Right renal cortex interstitium (tissue), 3 donors: ENCODE measurements at places on chromosomes 2 and 18.

- DNase-seq, result no peak
Measured at GRCh38 chr2:41972819-41973218, 75.0 kb upstream of the PKDCC start.

GRCh38 chr2:239006622-239007285 lies 158.9 kb downstream of the TWIST2 start:
- DNase-seq, result no peak

DNA sequence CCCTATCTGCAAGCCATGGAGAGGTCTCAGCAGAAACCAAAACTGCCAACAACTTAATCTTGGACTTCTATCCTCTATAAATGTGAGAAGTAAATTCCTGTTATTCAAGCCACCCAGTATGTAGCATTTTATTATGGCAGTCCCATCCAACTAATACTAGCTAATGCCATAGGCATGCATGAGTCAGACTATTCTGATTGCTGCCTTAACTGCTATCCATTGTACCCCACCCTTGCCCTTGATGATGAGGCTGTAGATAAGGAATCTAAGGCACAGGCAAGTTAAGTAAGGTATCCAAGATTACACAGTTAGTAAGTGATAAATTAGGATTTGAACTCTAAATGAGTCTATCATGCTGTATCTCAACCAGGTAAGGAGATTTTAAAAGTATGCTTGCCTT lies 223.0 kb downstream of the UBE2E3 start:
- no peak for DNase-seq

DNA sequence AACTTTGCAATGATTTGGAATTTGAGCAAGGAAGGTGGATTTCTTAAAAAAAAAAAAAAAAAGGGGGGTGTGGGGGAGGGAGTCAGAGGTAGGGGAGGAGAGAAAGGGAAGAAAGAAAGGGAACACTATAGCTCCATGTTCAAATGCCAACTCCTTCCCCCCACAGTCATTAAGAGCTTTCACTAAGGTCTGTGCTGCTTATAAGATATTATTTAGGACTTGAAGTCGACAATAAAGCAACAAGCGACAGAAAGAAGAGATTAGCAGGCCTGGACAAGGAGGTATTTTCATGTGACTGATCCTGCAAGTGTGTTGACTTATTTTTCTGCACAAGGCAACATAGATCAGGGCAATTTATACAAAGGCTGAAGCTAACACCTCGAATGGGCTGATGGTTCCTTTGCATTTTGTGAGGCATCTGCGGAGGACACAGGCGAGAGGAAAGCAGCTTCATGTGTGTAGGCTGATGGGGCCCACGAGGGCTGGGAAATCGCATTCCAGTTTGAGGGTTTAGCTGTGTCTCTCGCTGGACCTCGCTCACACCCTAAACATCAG lies 382.0 kb downstream of the SOX11 start:
- DNase-seq, result no peak

- DNase-seq, result no peak
Measured at GRCh38 chr2:234204480-234204879, 154.0 kb downstream of the SPP2 start.

- DNase-seq, result no peak
Measured at GRCh38 chr2:148493822-148494563, 150.6 kb upstream of the EPC2 start.

DNA sequence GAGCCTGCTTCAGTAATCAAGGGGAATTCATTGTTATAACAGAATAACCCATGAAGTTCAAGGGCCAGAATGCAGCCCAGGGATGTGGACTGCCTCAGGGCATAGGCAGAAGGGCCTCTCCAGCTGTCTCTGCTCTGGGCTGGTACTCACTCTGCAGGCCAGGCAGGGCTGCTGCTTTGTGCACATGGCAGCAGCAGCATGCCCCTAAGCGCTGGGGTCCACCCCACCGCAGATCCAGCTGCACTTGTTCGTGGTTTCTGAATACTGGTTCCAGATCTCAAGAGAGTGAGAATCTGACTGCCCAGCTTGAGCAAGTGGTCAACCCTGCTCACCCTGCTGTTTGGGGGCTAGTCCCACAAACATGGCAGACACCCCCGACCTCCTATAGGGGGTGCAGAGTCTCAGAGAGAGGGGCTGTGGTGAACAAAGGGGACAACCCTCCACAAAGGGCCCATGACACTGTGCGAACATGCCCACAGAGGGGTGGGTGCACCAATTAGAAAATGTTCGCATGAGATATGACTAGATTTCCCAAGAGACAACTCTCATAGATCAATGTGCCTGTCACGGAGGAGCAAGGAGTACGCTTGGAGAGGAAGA lies 87.3 kb downstream of the ACTR3 start:
- no peak for DNase-seq

DNA sequence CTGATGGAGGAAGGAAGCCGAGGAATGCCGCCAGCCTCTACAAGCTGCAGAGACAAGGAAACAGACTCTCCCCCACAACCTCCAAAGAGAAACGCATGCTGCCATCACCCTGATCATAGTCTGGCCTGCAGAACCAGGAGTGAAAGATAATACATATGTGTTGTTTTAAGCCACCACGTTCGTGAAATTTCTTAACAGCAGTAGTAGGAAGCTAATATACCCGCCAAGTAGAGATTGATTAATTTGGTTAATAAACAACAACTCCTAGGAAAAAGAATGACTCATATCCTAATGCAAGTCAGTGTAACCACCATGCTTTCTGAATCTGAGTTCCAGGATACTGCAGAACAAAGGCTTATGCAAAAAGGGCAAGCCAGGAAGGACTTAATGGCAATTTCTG lies 36.6 kb downstream of the LONRF2 start:
- no peak for DNase-seq

- DNase-seq, result no peak
Measured at GRCh38 chr2:162422894-162423293, 79.0 kb downstream of the GCA start.

DNA sequence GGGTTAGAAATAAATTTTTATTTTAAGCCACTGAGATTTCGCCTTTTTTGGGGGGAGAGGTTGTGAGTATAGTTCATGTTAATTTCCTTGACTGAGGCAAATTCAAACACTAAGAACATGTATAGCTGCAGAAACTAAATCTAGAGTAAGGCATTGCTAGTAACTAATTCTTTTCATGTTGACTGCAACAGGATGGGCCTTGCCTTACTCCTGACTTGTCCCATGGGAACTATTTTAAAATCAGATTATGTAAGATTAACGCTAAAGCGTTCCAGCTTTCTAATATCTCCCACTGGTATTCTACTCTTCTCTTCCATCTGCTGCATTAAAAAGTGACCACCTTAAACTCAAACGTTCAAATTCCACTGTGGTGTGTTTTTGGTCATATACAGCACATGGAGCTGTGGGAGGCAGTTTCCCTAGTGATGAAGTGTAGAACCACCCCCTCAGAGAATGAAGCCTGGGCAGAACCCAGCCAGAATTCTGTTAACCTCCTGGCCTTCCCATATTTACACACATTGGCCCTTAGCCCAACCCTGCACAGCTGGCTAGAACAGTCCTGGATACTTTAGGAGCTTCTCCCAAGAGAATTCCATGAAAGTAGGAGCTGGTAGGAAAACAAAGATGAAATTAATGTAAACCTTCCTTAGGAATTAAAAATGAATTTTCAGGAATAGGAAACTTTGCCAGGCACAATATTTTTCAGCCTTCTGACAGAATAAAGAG lies 687.8 kb downstream of the SLC4A3 start:
- DNase-seq, result peak; percentile 43

DNA sequence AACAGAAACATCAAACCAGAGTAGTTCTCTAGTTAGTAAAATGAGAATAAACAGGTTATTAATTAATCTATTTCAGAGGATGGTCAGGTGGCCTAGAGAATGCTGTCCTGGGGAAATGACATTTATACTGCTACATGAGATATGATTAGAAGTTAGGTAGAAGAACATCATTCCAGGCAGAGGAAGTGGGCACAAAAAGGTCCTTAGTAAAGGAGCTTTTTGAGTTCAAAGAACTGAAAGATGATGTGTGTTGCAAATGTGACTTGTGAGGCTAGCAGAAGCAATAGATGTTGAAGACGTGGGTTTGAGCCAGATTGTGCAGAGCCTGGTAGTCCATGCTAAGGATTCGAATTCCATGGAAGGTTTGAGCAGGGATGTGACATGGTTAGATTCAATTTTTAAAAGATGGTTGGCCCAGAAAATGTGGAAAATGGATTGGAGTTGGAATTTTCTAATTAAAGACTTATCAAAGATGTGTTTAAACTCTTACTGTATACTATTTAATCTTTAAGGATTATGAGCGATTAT lies 34.2 kb downstream of the RAB10 start:
- DNase-seq, result no peak

GRCh38 chr2:220219371-220219770 lies 591.9 kb downstream of the SLC4A3 start:
- DNase-seq, result no peak

DNA sequence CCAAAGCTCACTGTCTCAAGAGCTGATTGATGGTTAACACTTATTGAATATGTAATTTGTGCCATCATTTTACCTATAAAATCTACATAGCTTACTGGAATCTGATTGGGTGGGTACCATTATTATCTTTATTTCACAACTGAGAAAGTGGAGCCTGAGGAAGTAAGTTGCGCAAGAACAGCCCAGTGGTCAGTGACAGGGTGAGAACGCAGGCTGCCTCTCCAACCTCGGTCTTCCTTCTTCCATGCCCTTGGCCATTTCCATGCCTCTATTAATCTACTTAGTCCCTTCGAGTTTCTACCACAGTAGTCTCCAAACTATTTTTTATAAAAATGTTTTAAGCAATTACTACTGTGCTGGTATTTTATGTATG lies 390.9 kb upstream of the VWC2L start:
- DNase-seq, result no peak

GRCh38 chr2:27664154-27664574 lies 475 bp downstream of the SLC4A1AP start:
- DNase-seq, result no peak

DNA sequence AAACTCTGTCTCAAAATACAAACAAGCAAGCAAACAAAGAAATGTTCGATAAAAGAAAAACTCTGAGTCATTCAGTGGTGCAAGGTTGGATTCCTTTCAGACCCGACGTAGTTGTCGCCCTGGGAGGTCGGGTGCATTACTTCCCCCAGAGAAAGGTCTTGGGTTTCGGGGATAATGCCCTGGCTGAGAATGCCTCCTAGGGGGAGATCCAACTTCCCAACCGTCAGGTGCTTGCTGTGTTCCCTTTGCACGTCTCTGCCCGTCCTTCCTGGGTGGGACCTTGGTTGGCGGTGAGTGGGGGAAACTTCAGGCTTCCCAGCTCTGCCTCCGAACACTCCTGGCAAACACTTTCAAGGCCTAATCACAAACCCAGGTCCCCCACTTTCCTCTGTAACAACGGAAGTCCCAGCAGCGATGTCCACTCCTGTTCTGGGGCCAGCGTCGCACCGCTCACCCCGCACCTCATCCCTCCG lies 609 bp downstream of the TPGS2 start:
- no peak for DNase-seq

- DNase-seq, result no peak
Measured at GRCh38 chr2:33288011-33288410, 188.4 kb upstream of the RASGRP3 start.

DNA sequence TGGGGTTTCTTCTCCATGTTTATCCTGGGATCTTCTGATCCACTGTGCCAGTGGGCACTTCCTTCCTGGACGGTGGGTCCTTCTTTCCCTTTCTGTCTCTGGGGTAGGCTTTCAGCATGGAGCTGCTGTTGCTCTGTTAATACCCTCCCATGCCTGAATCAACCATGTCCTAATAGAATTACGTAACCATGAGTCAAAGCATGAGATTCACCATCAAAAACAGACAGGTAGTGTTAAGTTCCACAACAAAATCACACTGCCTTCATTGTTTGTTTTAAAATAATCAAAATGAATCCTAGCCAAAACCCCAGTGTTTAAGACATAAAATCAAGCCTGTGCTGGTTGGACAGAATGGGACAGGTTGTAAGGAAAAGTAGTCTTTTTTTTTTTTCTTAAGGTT lies 37.5 kb downstream of the GNAL start:
- no peak for DNase-seq

GRCh38 chr2:230327418-230328154 lies 593 bp downstream of the SP140L start:
- DNase-seq, result no peak

GRCh38 chr2:33607251-33607721 lies 8.2 kb upstream of the FAM98A start:
- no peak for DNase-seq

GRCh38 chr2:193475038-193475437 lies 1280.3 kb upstream of the TMEFF2 start:
- no peak for DNase-seq

- DNase-seq, result no peak
Measured at GRCh38 chr2:109317471-109318095, 188.6 kb downstream of the SH3RF3 start.

GRCh38 chr2:118443596-118443995 lies 355.3 kb downstream of the INSIG2 start:
- no peak for DNase-seq

- no peak for DNase-seq
Measured at GRCh38 chr2:10235099-10235908, 67.4 kb upstream of the HPCAL1 start.

- DNase-seq, result no peak
Measured at GRCh38 chr18:43914018-43914417, 636.7 kb upstream of the SYT4 start.

- no peak for DNase-seq
Measured at GRCh38 chr2:111663471-111664274, 220.3 kb downstream of the ANAPC1 start.

GRCh38 chr2:176080540-176081375 lies 3.0 kb downstream of the EVX2 start:
- DNase-seq, result no peak

- no peak for DNase-seq
Measured at GRCh38 chr2:170598067-170598395, 117.1 kb upstream of the SP5 start.

- DNase-seq, result no peak
Measured at GRCh38 chr2:205738117-205738968, 56.0 kb downstream of the NRP2 start.

DNA sequence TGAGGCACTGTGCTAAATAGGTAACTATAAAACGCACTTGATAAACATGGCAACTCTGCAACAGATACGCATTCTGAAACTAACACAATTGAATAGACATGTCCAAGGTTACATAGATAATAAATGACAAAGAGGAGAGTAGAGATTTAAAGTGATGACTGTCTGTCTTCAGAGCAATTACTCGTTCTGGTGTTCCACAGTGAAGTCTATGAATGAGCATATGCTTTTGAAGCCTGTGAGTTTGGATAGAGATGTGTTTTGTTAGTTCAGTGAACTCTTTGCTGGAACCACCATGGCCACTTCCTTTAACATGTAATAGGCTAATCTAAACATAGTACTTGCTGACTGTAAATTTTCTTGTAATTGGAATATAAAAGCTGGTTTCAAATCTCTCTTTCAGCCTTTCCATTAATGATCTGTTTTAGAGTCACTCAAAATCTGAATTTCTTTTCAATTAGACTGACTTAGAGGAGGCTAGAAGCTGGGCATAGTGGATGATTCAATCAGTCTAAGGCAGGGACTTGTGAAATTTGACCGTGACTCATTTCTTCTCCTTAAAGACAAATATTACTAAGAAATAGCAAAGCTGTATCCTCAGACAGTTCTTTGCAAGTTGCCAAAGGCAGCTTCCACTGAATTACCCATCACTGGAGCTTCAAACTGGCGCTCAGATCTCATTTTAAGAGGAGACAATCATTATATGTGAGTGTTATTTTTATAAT lies 1130.1 kb upstream of the CELF4 start:
- DNase-seq, result no peak

- DNase-seq, result no peak
Measured at GRCh38 chr18:8654503-8655451, 45.5 kb downstream of the RAB12 start.

- DNase-seq, result no peak
Measured at GRCh38 chr2:8576525-8577167, 105.2 kb upstream of the ID2 start.
